Brain (organoid and tissue), 16 donors: ENCODE measurements at places on chromosomes 2 and 18.

- no peak for DNase-seq
These were observed 801.6 kb downstream of the MBD2 start for GRCh38 chr18:53422896-53423295.

GRCh38 chr2:254241-254640 is 9.6 kb downstream of the SH3YL1 start:
- peak; percentile 14 for DNase-seq

DNA sequence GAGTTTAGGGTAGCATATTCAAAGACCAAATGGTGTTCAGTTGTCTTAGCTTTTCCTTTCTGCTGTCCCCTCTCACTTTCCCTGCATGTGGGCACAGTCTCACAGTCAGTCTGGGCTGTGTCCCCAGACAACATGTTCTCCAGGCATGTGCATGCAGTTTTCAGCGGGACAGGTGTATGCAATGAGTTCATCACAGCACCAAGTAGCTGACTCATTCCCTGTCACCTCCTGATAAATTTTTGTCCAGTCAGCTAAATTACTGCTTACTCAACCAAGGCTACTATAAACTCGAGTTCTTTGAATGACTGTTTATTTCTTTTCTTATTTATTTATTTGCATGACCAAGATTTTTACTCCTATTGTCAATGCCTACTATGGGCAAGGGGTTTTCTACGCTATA is 148.8 kb upstream of the CDH19 start:
- no peak for DNase-seq

DNA sequence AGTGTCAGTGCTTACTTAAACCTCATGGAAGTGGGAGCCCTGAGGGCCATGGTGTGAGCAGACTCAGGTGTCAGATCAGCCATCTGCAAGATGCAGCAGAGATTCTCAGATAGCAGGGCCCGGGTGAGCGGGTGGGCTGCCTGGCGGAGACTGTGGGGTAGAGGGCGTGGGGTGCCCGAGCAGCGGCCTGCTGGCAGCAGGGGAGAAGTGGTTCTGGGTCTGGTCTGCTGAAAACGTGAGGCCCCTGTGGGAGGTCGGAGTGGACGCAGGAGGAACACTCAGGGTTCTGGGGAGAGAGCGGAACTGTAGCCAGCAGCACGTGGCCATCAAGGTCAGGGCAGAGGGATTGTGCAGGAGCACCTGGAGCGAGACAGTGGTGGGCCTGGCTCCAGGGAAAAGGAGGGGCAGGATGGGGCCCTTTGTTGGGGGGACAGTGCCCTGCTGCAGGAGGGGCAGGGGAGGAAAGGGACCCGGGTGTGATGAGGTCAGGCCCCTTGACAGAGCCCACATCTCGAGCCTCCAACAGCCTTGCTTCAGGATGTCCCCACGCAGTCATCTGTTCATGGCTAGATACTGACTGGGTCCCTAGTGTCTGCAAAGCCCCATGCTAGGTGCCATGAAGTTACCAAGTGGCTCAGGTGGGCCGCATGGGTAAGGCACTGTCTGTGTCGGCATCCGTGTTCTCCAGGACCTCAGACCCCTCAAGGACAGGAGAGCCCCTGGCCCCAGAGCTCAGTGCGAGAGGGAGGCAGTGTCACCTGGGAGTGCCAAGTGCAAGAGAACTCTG is 2.7 kb upstream of the ESPNL start:
- no peak for DNase-seq

DNA sequence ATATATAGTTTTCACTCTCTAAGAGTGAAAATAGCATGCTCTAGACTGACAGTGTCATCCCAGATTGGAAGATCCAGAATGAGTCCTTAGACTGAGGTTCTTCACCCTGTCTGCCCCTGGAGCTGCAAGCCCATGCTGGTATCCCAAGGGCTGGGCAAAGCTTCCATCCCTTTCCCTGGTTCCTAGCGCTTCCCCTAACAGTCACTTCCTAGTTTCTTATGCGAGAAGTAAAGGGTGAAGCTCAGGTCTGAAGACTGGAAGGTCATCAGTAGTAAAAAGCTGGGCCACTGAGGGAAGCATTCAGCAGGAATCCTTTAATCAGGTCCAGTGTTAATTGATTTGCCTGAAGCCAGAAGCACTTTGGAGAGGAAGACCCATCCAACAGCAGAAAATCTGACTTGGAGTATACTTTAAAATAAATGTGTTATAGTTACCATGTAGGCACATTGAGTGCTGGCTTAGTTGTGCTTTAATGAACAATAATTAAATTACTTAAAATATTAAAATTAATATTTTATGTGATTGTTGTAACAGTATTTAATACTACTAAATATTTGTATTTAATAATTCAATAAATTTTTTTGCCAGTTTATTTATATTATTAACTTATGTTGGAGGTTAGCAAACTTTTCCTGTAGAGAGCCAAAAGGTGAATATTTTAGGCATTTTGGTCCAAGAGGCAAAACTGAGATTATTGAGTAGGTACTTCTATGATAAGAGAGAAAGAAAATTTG is 237.9 kb downstream of the FHOD3 start:
- no peak for DNase-seq
